ENCODE measurements at places on chromosomes 16 and 17.

DNA sequence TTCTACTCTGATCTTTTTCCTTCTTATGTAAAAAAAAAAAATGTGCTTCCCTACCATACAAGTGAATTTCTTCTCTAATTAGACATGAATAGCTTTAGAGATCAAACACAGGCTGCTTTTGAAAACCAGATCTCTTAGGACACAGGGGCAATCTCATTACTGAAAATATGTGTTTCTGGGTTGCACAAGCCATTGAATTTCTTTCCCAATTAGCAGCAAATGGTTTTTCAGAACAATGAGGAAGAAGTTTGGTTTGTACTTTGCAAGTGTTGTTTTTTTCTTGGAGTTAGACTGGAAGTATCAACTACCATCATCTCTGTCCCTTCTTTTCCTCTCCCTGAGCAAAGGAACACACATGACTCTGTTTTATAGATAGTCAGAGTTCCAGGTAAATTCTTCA, 5.6 kb upstream of the ANKS4B start:
- no peak for DNase-seq

- DNase-seq, result no peak
Measured at GRCh38 chr16:14485121-14485551, 144.9 kb downstream of the PARN start.

- DNase-seq, result no peak
Measured at GRCh38 chr17:2051061-2051932, 3.6 kb upstream of the HIC1 start.

DNA sequence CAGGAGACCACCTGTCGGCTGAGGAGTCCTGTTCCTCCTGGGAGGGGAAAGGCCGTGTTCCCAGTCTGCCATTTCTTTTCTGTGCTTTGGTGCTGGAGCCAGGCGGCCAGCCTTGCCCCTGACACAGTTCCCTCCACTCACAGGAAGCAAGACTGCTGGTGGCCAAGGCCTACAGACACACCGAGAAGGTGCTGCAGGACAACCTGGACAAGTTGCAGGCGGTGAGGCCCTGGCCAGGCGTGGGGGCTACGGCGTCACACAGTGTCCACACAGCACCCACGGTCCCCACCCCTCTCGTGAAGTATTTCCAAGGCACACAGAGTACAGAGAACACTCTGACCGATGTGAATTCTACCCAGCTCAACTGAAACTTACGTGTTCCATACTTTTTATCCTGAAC, 6.1 kb upstream of the RPL13 start:
- DNase-seq, result no peak

- no peak for DNase-seq
Measured at GRCh38 chr16:84737192-84738011, 37.6 kb downstream of the USP10 start.
